ENCODE measurements at places on chromosomes 12 and 14.

- no peak for DNase-seq
These were observed 53.3 kb downstream of the PITPNM2 start for GRCh38 chr12:123097561-123098084.

DNA sequence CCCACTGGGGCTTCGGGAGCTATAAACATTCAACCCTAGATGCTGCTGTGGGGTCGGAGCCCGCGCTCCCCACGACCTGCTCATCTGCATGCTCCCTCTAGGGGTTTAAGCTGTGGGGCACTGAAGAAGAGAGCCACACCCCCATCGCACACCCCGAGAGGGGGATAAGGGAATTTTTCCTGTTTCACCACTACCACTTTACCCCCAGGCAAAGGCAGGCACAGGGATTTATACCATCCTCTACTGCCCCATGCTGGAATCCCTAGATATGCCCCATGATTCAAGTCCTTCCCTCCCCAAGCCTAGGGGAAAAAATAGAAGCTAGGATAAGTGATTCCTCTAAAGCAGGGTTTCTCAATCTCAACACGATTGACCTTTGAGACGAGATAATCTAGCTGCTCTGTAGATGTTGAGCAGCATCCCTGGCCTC, 59.9 kb upstream of the CCDC60 start:
- no peak for DNase-seq

GRCh38 chr12:22334410-22335100, at the start of gene ST8SIA1:
TSS of gene ST8SIA1 (minus strand) at chr12:22334707. CDS start at chr12:22334232, 475 bp downstream.
- DNase-seq = peak; percentile 28

GRCh38 chr12:50647479-50647878, 116.4 kb upstream of the ATF1 start:
- no peak for DNase-seq

DNA sequence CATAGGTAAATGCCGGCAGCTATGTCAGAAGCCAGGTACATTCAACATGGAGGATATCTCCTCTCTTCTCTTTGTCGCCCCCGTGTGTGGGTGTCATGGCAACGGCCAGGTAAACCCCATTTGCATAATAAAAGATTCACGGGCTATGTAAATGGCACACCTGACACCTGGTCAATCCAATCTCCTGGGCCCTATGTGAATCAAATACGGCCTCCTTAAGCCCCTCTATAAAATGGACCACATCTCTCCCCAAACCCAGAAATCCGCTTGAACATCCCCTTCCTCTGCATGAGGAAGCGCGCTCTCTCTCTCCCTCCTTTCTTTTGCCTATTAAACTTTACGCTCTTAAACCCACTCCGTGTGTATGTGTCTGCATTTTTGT, 363.7 kb downstream of the SOX5 start:
- no peak for DNase-seq

DNA sequence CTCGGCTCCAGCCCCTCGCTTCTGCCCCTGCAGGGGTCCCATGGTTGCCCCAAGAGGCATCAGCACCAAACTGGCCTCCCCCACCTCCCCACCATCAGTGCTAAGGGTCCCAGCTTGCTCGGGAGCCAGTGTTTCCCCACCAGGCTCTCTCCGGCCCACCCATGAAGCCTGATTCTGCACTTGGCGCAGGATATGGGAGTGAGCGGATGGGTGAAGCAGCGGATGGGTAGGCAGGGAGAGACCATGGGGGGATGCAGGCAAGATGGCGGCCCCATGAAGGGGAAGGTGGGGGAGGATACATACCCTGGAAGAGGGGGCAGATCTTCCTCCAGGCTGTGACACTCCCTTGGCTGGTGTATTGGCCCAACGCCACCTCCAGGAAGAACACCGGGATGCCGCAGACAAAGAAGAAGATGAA, 9.7 kb downstream of the SLC6A12 start:
- no peak for DNase-seq

DNA sequence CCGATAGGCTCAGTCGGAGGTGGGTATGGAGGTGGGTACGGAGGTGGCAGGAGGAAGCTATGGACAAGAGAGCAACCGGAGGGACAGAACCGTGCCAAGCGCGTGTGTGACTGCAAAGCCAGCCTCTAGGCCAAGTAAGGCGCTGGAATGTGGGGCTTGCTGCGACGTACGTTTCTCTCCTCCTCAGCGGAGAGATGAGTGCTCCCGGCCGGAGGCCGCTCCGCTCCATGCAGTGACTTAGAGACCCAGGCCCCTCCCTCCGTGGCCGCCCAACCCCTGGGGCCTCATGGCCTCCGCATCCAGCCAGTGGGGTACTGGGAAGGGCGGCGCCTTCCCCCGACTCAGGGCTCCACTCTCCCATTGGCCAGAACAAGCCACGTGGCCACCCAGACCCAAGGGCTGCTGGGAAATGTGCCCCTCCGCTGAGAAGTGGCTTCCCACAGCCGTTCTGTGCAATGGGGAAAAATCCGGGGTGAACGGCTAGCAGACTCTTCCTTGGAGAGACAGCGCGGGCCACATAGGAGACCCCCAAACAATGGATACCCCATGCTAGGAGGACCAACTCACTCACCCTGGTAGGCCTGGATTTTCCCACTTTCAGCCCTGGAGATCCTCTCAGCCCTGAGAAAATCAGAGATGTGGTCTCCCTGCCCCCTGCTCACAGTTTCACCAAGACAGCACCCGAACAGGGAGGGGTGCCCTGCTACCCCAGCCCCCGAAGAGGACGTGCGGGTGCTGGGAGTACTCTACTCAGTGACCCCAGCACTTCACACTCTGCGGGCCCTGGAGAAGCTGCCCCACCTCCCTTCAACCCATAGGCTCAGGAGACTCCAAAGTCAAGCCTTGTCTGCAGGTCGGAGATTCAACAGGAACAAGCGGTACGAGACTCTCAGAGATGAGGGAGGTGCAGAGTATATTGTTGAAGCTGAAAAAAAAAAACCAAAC, 66.7 kb downstream of the RIMBP2 start:
- no peak for DNase-seq

- DNase-seq = no peak
These were observed 2.6 kb upstream of the ACACB start for GRCh38 chr12:109113661-109114321.

GRCh38 chr14:69226736-69227135, 33.2 kb upstream of the GALNT16 start:
- DNase-seq = no peak

DNA sequence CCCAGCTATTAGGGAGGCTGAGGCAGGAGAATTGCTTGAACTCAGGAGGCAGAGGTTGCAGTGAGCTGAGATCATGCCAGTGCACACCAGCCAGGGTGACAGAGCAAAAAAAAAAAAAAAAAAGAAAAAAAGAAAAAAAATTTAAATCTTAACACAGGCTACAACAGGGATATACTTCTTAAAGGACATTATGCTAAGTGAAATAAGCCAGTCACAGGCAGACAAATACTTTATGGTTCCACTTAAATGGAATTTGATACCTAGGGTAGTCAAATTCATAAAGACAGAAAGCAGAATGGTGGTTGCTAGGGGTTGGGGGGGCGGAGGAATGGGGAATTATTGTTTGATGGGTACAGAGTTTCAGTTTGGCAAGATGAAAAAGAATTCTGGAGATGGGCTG, 14.8 kb upstream of the PPTC7 start:
- DNase-seq = no peak

DNA sequence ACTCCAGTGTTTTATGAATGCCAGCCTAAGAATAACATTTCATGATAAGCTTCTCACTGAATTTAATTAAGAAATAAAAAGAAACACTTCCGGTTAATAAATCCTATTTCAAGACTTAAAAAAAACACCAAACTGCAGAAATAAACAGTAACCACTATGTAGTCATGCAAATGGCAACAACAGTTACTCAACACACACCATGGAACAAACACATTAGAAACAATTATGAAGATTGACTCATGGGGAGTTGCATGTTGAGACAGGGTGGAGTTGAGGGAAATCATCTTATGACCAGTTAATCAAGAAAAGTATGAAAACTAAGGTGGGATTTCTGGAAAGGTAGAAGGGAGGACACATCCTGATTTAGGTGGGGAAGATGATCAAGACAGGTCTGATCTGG, 52.7 kb downstream of the PLBD1 start:
- no peak for DNase-seq

GRCh38 chr12:49803693-49804450, 24.3 kb downstream of the NCKAP5L start:
- DNase-seq = no peak

- DNase-seq = no peak
These were observed 19.3 kb downstream of the BRF1 start for GRCh38 chr14:105281371-105282097.

GRCh38 chr12:64739778-64740177, 19.4 kb downstream of the GNS start:
- no peak for DNase-seq

- peak; percentile 40 for DNase-seq
These were observed at the start of gene CACNB3 for GRCh38 chr12:48817873-48818830. TSS of gene CACNB3 (plus strand) at chr12:48818496. CDS start at chr12:48818930, 434 bp downstream.

DNA sequence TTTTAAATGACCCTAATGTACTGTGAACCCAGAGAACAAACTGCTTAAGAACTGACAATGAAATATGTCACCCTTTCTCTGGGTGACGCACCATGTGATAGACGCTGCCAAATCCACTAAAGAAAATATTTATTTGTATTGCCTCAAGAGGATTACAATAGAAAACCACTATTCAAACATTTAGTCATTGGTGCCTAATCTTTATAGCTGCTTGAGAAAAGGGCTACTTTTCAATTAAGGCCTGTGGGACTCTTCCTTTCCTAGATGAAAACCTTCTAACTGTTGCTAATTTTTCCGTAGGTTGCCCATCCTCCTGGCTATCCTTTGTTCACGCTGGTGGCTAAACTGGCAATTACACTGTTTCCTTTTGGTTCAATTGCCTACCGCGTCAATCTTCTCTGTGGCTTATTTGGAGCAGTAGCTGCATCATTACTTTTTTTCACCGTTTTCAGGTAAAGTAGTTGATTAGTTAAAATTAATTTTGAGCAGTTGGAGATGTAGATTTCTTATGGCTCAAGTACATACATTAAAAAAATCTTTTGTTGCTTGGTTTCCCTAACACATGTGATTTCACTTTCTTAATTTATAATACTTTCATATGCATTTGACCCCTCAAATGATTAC, 6.0 kb downstream of the TMEM260 start:
- peak; percentile 36 for DNase-seq

DNA sequence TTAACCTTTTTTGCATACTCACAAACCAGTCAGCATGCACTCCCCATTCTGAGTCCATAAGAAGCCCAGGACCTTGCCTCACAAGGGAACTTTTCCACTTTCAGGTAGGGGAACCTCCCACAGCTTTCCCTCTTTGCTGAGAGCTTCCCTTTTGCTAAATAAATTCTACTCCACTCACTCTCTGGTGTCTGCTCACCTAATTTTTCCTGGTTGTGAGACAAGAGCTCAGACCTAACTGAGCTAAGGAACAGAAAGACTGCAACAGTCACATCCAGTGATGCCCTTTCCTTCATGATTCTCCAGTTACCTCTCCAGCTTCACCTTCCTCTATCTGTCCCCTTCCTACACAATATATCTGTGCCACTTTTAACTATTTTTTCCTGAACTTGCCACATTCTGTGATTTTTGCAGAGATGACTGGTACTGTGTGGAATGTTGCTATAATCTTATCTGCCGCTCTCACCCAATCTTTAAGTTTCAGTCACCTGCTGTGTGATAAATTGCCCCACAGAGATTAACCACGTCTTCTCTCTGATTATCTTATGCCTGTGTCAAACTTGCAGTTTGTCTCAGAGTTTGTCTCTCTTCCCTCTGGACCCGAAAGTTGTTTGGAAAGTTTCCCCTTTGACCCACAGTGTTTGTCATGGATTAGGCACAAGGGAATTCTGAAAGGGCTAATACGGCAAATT, 737.1 kb upstream of the FLRT2 start:
- no peak for DNase-seq

DNA sequence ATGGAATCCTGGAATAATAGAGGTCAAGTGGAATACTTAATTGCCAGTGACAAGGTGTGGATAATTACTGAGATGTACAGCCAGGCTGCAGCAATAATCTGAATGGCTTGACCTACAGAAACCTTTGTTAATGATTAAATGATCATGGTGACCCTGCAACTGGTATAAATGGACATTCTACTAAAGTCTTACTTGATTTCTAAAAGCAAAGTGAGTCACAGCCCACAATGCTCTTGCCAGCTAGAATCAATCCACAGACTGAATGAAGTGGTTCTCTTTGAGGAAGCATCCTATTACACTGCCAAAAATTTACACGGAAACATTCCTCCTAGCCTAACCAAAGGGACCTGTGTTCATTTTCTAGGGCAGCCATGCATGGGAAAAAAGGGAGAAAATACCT, 518.5 kb downstream of the SOX5 start:
- no peak for DNase-seq

GRCh38 chr12:47277972-47278448, 198.3 kb upstream of the AMIGO2 start:
- no peak for DNase-seq

DNA sequence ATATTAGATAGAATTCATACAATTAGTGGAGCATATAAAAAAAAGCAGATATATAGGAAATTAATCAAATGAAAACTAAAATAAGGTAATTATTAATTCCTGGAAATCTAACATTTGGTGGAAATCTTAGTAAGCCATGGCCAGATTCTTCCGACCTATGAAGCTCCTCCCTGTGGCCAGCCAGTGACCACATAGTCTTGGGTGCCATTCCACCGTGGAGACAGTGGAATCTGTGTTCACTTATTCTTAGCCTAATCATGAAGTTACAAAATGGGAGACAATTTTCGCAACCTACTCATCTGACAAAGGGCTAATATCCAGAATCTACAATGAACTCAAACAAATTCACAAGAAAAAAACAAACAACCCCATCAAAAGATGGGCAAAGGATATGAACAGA, 241.9 kb upstream of the FLRT2 start:
- DNase-seq = no peak

Measured in NCI-H345 (cell line).